ENCODE measurements at places on chromosomes 6 and 20.

DNA sequence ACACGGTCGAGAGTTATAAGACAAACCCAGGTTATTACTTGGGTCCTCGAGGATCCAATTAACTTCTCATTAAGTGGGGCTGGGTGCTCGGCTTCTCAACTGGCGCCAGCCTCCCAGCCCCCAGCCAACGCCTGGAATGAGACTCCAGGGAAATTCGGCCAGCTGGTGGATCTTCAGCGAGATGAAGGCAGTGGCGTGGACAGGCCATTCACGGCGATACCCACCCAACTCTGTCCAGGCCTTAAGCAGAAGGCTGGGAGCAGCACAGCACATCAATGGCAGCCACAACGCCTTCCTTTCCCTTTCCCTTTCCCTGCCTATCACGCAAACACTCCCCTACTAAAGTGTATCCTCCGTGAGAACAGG lies 868 bp downstream of the METTL24 start:
- DNase-seq: no peak

GRCh38 chr6:56552187-56553130 lies 90.2 kb downstream of the DST start:
- DNase-seq: no peak

GRCh38 chr20:44166477-44166876 lies 20.5 kb downstream of the JPH2 start:
- DNase-seq: no peak

DNA sequence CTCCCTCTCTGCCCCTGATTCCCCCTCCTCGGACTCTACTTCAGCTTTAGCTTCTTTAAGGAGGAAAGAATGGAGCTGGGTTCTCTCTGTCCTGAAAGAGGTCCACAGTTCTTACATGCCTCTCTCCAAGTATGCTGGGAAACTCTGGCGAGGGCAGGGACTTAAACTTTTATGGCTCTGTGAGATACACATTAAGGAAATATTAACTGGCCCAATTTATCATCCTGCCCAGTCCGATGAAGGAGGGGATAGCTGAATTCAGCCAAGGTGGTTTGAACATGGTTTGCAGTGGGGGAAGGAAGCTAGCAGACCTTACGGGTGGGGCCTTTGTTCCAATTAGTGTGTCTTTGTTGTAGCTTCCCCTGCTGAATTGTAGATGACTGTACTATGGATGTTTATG lies 121.7 kb downstream of the EYA4 start:
- DNase-seq: no peak

- no peak for DNase-seq
Observed at GRCh38 chr20:5469111-5469510, 152.4 kb upstream of the PROKR2 start.

DNA sequence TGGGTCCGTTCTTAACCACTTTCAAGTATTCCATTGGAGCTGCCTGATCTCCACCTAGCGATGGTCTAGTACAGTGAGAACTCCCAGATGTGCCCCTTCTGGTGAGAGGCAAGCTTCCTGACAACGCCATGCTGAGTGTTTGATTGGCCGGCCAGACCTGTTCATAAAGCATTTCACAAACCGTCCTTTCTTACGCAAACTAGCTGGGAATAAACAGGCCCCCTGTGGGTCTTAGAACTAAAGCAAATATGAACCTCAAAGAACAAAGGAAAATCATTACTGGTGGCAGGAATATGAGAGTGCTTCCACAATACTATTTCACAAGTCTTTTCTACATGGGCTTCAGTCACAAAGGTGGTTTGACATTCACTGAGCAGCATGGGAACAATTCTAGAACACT lies 15.6 kb upstream of the GCNT2 start:
- no peak for DNase-seq

DNA sequence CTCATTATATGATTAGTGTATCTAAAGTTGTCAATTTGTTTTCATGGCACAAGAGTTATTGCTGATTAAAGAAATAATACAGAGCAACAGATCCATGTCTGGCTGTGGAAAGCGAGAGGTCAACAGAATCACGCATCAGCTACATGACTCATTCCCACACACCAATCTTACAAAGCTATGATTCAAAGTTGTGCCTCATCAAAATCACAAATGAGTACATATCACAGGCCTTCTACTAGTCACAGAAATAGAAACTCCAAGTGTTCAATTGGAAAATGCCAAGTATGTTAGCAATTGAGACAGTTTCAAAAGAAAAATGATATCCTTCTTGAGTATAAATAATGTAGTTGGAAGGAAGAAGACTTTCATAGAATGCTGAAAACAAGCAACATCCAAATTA lies 57.8 kb upstream of the NKAIN2 start:
- DNase-seq: no peak

- no peak for DNase-seq
Observed at GRCh38 chr20:52035498-52035897, 156.1 kb downstream of the ZFP64 start.

DNA sequence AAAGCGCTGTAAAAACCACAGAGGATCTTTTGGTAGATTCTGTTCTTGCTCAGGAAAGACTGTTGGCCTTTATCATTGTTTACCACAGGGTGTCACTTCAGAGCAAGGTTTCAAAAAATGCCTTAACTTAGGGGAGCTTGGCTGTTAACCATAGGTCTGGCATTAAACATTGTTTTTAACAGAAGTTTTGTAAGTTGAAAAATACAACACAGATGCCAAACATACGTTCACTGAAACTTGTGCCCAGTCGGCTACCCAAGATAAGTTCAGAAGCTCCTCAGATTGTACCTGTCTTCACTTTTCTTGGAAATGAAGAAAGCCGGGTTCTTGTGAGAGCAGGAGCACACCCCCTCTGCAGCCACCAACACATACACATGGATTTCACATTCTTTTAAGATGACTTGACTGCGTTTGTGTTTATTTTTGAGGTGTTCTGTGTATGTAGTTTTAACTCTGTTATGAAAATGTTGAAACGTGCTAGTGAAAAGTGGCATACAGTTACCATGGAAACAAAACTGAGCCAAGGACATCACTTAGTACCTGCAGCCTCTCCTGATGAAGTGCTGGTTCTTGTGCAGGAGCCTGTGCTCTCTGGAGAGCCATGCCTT lies 64.9 kb downstream of the SYCP2L start:
- no peak for DNase-seq

DNA sequence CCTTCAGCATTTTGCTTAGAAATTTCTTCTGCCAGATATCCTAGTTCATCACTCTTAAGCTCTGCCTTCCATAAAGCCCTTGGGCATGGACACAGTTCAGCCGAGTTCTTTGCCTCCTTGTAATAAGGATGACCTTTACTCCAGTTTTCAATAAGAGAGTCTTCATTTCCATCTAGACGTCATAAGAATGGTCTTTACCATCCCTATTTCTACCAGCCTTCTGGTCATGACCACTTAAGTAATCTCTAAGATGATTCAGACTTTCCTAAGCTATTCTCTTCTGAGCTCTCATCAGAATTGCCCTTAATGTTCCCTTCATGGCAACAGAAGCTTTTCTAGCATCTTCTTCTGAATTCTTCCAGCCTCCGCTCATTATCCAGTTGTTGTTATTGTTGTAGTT lies 126.1 kb downstream of the TFAP2C start:
- no peak for DNase-seq

- no peak for DNase-seq
Observed at GRCh38 chr6:79812195-79812594, 135.2 kb downstream of the ELOVL4 start.

DNA sequence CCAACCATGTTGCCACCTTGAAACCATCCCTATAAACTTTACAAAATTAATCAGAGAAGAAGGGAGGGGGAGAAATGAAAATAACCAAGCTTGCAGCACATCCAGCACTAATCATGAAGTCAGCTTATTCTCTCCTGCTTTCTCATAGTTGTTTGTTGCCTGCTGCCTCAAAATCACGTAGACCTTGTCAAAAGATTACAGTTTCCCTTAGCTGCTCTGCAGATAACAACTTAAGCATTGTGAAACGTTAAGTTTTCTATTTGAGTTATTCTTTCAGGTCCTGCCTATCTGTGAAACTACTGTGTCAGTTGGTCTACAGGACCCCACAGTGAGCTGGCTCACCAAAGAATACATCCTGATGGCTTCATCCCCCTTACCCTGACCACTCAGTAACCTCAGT lies 32.9 kb downstream of the SLC17A4 start:
- no peak for DNase-seq

DNA sequence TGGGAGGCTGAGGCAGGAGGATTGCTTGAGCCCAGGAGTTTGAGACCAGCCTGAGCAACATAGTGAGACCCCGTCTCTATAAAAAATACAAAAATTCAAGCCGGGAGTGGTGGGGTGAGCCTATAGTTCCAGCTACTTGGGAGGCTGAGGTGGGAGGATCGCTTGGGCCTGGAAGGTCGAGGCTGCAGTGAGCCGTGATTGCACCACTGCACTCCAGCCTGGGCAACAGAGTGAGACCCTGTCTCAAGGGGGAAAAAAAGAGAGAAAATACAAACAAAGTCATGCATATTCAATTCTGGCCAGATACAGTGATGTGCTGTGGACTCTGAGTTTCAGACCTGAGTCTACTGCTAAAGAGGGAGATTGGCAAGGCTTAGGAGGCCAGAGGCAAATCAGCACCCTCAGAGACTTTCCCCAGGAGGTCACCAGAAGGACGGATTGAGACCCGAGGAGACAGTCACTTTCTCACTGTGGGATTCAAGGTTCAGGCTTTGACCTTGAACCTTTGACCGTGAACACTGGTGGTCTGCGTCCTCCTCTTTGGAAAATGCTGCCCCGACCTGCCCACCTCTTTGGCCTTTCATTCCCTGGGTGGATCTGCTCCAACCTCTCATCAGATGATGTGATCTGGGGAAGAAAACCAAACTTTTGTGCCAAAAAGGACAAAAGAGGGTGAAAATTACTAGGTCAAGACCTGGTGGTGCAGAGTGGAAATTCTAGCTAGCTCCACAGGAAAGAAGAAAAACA lies 31.2 kb downstream of the TGM2 start:
- DNase-seq: no peak

GRCh38 chr20:48794816-48795457 lies 32.9 kb downstream of the PREX1 start:
- no peak for DNase-seq

DNA sequence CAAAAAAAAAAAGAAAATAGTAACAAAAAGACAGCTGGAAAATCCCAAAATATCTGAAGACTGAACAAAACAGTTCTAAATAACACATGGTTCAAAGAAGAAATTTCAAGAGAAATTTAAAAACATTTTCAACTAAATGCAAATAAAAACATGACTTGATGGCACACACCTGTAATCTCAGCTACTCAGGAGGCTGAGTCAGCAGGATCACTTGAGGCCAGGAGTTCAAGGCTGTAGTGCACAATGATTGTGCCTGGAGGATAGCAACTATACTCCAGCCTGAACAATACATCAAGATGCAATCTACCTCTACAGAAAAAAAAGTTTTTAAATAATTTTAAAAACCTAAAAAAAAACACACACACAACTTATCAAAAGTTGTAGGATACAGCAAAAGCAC lies 21.6 kb upstream of the ASF1A start:
- DNase-seq: no peak

DNA sequence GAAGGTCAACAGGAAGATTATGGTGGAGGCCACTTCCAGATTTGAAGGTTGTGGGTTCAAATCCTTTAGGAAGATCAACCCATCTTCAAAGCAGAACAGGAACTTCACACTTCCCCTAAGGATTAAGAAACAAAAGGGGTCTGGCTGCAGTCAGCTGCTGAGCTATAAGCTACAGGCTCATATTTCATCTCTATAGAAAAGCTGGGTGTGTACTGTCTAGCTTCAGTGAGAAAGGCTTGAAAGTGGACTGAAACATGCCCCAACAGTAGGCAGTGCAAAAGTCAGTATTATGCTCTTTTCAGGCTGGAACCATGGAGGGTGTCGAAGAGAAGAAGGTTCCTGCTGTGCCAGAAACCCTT lies 60.1 kb upstream of the SPDEF start:
- DNase-seq: no peak

- DNase-seq: no peak
Observed at GRCh38 chr6:113856375-113856624, 845 bp upstream of the MARCKS start.

DNA sequence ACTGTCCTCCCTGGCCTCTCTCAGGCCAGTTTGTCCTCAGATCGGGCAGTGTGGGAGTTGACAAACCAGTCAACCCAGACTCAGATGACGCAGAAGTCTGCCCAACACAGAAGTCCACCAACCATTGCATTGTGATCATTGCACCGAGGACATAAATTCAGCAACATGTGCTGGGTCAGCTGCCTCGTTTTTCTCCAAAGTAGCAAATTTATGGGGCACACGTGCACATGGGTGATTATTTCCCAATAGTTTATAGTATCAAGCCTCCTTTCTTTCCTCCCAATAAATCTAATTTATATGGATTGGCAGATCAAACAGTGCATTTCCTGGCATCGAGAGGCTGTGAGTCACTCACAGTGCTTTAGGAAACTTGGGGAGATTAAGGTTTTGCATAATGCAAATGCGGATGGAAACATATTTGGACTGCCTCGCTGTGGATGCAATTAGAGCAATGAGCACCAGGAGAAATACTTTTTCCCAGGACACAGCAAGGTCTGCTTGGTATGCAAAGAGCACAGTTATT lies 413.7 kb upstream of the SULF2 start:
- no peak for DNase-seq

DNA sequence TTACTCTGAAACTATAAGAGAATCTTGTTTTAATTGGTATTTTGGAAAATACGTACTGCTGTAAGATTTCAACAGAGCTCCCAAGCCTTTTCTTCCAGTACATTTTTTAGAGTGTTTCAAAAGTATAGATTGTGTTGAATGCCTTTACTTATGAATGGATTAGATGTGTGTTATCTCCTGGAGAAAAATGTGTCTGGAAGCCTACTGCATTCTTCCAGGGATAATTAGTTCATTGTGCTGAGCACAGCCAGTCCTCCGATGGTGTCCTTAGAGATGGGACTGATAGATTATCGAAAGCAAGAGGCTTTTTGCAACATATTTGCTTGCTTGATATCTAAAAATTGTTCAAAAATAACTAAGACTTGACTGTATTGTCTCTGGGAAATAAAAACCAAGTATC lies 114.2 kb downstream of the PLEKHG1 start:
- no peak for DNase-seq

DNA sequence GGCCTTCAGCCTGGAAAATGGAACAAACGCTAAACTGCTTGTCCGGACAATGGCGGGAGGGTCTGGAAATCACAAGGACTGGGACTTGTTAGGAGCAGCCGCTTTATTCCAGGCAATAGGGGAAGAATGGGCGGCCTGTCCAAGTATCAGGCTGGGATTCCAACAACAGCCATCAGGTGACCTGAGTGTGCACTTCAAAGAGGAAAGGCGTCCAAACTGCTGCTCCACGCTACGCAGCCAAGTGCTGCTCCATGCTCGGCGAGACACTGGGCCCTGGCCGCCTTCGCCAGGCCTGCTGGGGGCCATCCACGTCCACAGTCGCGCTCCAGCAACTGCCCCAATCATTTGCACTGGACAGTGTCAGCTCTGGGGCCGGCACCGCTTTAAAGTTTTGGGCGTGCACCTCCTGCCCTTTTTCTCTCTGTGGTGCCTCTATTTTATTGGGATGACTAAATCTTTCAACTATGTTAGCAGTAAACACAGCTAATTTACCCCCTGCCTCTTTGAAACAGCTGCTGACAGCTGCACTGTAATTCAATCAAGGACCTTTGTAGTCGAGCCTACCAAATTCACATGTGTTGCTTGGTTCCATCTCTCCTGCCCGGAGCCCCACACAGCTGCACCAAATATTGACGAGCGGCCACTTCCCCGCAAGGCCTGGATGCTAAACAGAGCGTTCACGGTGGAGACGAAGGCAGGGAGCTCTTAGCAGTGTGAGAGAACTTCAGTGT lies 98.3 kb downstream of the BMP7 start:
- DNase-seq: no peak
